ENCODE measurements at places on chromosomes 16 and 17.

- no peaks in the 10 kb centered on the region for H3K27me3 ChIP-seq
- DNase-seq: no peak
- H3K4me1 ChIP-seq: no peaks in the 10 kb centered on the region
- H3K4me3 ChIP-seq: no peak overlapping the region
- no peaks in the 10 kb centered on the region for H3K36me3 ChIP-seq
Measured at GRCh38 chr16:55754056-55754455, 78.8 kb downstream of the CES1 start.

GRCh38 chr17:17888371-17888770 is 51.6 kb upstream of the SREBF1 start:
- no peak for DNase-seq
- no peak overlapping the region for H3K27ac ChIP-seq
- no peaks in the 10 kb centered on the region for H3K27me3 ChIP-seq
- H3K4me3 ChIP-seq: no peak overlapping the region
- H3K36me3 ChIP-seq: no peaks in the 10 kb centered on the region

DNA sequence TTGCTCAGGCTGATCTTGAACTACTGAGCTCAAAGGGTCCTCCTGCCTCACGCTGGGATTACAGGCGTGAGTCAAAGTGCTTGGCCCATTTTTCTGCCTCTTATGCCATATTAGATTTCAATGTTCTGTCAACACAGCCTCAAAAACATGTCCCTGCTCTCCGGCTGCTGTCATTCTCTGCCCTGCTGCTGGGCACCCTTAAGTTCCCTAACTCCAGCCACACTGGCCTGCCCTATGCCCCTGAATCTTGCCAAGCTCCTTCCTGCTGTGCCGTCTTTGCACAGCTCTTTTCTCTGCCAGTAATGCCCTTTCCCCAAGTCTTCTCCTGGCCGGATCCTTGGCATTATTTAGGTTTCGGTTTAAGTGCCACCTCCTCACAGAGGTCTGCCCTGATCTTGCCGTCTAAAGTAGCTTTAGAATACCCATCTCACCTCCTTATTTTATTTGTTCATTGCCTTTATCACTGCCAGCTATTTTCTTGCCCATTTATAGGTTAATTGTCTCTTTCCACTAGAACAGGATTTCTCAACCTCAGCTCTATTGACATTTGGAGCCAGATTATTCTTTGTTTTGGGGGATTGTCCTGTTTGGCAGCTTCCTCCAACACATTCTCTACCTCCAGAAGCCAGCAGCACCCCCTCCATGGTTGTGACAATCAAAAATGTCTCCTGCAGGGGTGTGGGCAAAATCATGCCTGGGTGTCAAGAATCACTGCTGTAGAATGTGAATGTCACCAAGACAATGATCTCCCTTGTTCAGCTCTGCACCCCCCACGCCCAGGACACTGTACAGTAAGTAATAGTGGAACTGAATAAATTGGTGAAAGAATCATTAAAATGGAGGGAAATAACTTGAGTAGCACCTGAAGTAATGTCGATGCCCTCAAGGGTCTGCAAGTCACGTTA is 168.2 kb downstream of the CYLD start:
- no peak overlapping the region for H3K4me3 ChIP-seq
- no peaks in the 10 kb centered on the region for H3K36me3 ChIP-seq
- no peak overlapping the region for H3K27ac ChIP-seq
- H3K4me1 ChIP-seq: peaks cover 2% of the 10 kb centered on the region
- 0 out of 2 replicates have a peak, but pooled peaks cover 3% of the 10 kb centered on the region for H3K27me3 ChIP-seq
- no peak for DNase-seq

- DNase-seq: no peak
- H3K27ac ChIP-seq: no peak overlapping the region
- H3K36me3 ChIP-seq: no peaks in the 10 kb centered on the region
- H3K4me1 ChIP-seq: peaks cover 6% of the 10 kb centered on the region
- H3K27me3 ChIP-seq: no peaks in the 10 kb centered on the region
- no peak overlapping the region for H3K4me3 ChIP-seq
Measured at GRCh38 chr16:73572135-73572828, 524.4 kb upstream of the ZFHX3 start.

- H3K4me1 ChIP-seq: no peaks in the 10 kb centered on the region
- no peak overlapping the region for H3K4me3 ChIP-seq
- H3K27ac ChIP-seq: no peak overlapping the region
- H3K36me3 ChIP-seq: no peaks in the 10 kb centered on the region
Measured at GRCh38 chr16:74560912-74561311, 46.0 kb downstream of the GLG1 start.

All from H1 (cell line).